ENCODE measurements at places on chromosomes 2 and 18.

GRCh38 chr2:234970477-234970882 is 18.7 kb downstream of the SH3BP4 start:
- DNase-seq, result no peak

- no peak for DNase-seq
Measured at GRCh38 chr2:49860834-49861233, 706.5 kb upstream of the FSHR start.

- no peak for DNase-seq
Measured at GRCh38 chr2:12338946-12339697, 377.6 kb upstream of the TRIB2 start.

DNA sequence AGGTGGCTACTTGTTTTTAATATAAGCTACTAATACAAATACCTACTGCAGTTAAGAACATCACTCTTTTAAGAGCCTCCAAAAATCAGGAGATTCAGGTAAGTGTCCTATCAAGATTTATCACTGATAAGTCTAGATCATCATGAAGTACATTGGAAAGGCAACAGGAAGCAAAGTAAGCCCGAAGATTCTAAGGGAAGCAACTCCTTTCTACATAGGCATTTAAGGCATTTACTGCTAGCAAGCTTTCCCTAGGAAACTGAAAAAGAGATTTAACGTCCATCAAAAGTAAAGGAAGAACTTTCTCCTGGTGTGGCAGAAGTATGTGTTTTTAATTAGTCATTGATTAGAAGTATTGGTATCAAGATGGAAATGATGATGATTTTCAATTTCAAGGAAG is 3.7 kb downstream of the STK17B start:
- no peak for DNase-seq

- no peak for DNase-seq
Measured at GRCh38 chr2:200247494-200247893, 59.0 kb upstream of the SPATS2L start.

DNA sequence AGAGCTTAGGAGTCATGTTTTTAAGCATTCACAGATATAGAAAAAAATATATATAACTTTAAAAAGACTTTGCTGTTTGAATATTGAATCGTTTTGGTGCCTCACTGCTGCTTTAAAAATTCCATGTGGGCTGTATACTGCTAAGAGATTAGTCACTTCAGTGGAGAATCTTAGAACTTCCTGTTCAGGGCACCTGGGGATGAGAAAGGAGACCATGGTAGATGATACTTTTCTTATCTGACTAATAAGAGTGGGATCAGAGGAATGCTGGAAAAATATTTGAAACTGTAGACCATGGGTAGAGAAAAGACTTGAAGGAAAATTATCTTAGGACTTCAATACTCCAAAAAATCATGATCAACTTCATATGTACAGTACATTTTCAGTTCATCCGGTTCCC is 442.2 kb upstream of the SETBP1 start:
- DNase-seq, result no peak

DNA sequence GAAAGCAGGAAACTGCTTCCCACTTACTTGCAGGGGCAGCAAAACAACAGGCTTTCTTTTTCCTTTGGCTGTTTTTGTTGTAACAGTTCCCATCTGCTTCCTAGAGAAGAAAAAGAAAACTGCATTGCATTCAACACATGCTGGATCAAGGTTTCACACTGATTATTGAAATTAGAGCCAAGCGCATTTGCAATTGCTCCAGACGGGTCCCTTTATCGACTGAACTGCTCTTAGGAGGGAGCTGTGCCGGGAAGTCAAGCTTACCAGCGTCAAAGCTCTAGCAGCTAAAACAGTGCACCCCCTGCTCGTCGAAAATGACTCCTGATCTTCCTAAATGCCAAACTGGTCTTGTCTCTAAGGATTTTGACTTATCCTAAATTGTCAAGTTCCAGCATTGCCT is 164.0 kb upstream of the SESTD1 start:
- no peak for DNase-seq

GRCh38 chr18:3294435-3295080 is 32.6 kb downstream of the MYL12B start:
- DNase-seq, result peak; percentile 69

DNA sequence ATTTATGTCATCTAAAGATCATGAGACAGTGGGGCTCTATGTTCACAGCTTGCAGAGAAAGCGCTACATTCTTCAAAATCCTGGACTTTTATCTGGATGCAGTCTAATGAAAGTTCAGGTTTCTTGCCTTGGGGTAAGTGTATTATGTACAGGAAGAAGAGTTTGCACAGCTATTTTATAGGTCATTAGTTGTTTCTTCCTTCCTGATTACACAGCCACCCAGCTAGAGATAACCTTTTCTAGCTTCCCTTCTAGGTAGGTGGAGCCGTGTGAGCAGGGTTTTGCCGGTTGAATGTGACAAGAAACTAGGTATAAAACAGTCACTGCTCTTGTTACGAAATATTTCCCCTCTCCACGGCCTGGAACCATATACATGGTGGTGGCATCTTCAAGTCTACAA is 800.8 kb upstream of the SOX11 start:
- DNase-seq, result no peak

GRCh38 chr2:237280939-237281338 is 133.0 kb downstream of the COL6A3 start:
- no peak for DNase-seq

GRCh38 chr2:134665727-134666506 is 52.9 kb downstream of the TMEM163 start:
- no peak for DNase-seq

DNA sequence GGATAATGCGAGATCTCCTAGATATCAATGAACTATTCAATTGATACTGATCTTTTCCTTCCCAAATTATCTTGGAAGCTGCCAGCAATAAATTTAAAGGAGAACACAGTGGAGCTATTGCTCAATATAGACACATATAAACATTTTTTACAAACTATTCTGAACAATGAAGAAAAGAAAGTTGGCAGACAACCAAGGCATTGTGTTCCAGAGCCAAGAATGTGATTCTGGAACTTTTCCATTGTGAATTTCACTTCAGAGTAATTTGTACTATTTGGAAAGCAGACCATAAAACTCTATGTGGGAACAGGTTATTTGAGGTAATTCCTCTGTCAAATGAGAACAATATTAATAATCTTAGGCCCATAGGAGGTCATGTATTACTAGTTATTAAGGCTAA is 588.2 kb downstream of the IRS1 start:
- peak; percentile 87 for DNase-seq

GRCh38 chr2:108220942-108221541 is 18.7 kb upstream of the SULT1C3 start:
- DNase-seq, result peak; percentile 45

DNA sequence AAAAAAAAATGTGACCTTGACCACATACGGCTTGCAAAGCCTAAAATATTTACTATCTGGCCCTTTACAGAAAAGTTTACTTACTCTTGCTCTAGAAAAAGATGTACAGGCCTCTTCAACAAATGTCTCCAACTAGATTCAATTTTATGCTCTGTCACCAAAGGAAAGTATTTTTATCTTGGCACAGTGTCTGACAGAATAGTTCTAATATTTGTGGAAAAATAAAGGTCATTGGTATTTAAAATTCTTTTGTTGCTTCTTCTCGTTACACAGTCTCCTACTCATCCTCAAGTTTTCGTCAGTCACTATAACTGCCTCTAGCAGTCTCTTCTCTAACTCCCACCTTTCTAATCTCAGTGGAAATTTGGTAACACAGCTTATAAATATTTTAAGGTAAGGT is 1.4 kb downstream of the RBKS start:
- DNase-seq, result peak; percentile 49

- peak; percentile 49 for DNase-seq
Measured at GRCh38 chr2:168456521-168457189, 583 bp downstream of the CERS6 start.

DNA sequence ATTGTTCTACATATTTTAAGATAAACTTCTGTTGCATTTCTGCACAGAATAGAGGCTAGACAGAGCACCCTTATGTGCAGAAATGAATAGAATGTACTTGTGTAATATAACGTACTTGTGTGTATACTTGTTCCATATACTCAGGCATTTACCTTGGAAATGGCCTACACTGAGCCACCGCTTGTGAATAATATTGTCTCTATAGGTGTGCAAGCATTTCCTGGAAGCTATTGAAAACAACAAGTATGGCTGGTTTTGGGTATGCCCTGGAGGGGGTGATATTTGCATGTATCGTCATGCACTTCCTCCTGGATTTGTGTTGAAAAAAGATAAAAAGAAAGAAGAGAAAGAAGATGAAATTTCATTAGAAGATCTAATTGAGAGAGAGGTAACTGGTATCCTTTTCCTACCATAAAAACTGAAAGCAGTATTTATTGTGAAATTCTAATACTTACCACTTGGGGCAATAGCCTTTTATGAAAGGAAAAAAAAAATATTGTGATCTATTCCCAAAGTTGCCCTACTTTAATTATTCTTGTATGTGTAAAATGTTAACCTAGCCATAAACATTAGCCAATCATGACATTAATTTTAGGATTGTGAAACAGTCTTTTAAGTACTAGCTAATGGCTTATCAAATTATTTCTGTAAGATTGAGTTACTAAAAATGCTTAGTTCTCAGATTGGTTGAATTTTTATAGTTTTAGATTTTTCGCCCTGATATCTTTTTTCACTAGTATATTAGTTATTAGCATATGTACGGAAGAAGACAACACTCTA is 18.0 kb downstream of the ZC3H15 start:
- peak; percentile 50 for DNase-seq

GRCh38 chr18:47877892-47878291 is 52.6 kb downstream of the SMAD2 start:
- DNase-seq, result no peak

DNA sequence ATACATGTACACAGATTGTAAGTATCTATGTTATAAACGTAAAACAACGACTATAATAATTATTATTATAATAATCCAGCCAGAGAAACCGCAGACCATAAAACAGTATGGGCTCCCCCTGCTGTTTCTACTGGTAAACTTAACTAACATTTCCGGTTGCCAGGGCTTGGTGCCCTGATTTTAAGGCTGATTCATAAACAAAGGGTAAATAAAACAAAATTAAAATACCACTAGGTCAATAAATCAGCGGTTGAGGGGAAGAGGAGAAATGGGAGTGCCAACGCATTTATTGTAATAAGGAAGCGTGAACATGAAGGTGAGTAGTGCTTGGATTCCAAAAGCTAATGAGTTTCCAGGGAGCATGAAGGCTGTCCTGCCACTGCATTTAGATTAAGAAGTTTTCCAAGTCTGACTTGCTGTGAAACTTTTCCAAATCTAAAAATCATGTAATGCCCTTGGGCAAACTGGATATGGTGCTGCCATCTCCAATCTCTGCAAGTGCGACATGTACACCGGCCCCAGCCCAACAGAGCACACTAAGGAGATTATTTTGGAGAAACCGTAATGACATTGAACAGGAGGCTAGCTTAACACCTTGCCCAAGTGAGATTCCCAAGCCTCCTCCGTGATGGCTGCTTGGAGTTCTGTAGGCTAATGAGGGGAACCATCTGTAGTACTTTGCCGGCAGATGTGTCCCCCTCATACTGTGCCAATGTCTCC is 50.7 kb upstream of the HNRNPA3 start:
- DNase-seq, result peak; percentile 52

GRCh38 chr18:11909061-11909455 is 941 bp upstream of the MPPE1 start:
- DNase-seq, result no peak

- DNase-seq, result peak; percentile 53
Measured at GRCh38 chr2:48946449-48947048, 191.0 kb upstream of the LHCGR start.

- DNase-seq, result no peak
Measured at GRCh38 chr2:38835990-38836389, 39.7 kb downstream of the DHX57 start.

DNA sequence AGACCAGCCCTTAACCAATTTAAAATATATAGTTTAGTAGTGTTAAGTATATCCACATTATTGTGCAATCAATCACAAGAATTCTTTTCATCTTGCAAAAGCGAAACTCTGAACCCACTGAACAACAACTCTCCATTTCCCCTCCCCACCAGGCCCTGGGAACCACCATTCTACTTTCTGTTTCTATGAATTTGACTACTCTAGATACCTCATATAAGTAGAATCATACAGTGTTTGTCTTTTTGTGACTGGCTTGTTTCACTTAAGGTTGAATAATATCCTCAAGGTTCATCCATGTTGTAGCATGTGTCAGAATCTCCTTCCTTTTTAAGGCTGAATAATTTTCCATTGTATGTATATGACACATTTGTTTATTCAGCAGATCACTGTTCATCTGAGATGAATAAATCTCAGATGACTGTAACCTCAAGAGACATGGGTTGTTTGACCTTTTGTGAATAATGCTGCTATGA is 8.1 kb upstream of the SOS1 start:
- DNase-seq, result no peak

DNA sequence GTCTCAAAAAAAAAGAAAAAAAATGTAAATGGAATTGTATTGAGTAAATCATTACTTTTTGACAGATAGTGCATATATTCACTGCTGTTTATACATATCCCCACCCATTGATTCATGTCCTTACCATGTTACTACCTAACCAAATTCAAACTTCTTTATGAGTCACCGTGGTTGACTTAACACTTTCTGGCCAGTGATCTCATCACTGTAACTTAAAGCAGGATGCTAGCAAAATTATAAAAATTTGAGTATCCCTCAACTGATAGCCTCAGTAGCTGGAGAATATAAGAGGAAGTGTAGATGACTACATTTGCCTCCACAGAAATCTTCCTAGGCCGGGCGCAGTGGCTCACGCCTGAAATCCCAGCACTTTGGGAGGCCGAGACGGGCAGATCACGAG is 13.4 kb downstream of the CNOT9 start:
- no peak for DNase-seq

DNA sequence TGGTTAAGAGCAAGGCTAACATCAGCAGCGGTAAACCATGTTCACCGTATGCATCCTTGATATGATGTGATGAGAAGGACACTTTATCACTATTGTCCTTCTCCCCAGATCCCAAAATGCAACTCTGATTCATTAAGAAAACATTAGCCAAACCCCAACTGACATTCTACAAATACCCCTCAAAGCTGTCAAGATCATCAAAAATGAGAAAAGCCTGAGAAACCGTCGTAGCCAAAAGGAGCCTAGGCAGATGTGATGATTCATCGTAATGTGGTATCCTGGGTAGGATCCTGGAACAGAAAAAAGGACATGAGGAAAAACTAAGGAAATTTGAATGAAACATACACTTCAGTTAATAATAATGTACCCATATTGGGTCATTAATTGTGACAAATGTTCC is 67.3 kb upstream of the ST6GAL2 start:
- no peak for DNase-seq

DNA sequence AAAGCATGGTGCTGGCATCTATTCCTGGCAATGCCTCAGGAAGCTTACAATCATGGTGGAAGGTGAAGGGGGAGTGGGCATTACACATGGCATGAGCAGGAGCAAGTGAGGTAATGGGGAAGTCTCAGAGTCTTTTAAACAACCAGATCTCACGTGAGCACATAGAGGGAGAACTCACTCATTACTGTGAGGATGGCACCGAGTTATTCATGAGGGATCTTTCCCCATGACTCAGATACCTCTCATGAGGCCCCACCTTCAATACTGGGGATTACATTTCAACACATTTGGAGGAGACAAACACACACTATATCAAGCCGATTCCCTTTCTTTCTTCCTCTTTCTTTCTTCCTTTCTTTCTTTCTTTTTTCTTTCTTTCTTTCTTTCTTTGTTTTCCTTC is 47.9 kb upstream of the FANCL start:
- DNase-seq, result peak; percentile 19

GRCh38 chr2:111654829-111655228 is 229.2 kb downstream of the ANAPC1 start:
- no peak for DNase-seq

- peak; percentile 54 for DNase-seq
Measured at GRCh38 chr2:162085090-162085891, 11.3 kb upstream of the DPP4 start.

GRCh38 chr2:74548900-74549826 is 4.6 kb downstream of the LOXL3 start:
- peak; percentile 59 for DNase-seq

GRCh38 chr18:6004119-6004518 is 108.8 kb upstream of the TMEM200C start:
- DNase-seq, result no peak

Measured in myocyte (in vitro differentiated cells).